Kasumi-1 (cell line): ENCODE measurements at places on chromosomes 13 and 19.

DNA sequence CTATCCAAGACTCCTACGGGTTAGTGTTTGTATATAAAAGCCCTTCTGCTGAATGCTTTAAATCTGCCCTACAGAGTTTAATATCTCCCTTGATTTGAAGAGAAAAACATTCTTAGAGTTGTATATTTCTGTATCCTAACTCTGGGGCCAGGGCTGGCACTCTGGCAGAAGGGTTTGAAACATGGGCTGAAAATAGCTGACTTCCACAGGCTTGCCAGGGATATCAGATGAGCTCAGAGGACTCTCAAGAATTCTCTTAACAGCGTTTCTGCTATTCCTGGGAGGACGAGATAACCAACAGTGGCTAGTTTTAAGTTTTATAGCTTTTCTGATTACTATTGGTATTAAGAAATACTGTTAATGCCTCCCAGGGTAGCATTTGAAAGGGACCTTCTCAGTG lies 127.5 kb downstream of the LIG4 start:
- DNase-seq, result no peak

DNA sequence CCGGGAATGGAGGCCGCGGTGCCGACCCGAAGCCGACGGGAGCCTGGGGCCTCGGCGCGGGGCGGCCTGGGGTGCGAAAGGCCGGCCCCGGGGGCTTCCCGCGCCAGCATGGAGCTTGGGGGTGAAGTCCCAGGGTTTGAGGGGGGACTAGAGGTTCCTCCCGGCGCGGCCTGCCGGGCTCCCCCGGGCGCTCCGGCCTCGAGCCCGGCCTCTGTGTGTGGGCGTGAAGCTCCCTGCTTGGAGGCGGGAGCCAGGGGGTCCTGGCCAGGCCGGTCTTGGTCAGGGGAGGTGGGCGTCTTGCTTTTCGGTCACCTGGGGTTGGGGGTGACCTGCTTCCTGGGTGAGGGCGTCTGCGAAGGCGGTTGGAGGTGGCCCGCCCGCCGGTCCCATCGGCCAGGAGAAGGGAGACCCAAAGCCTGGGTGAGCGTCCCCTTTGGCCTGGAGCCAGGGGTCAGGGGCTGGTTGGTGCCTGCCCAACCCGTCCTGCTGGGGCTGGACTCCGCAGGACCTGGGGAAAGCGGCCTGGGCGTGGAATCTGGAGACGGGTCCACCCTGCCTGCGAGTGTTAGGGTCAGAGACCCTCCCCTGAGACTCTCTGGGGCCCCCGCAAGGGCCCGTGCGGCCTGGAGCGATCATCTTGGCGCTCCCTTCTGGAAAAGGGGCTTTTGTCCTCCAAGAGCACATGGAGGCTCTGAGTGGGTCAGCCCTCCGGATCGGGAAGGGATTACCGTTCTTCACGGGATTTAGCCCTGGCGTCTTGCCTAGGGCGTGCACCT lies 535 bp downstream of the BSG start:
- DNase-seq, result peak; percentile 21

- peak; percentile 59 for DNase-seq
Observed at GRCh38 chr19:1592024-1592754, 476 bp downstream of the MBD3 start.

- peak; percentile 32 for DNase-seq
Observed at GRCh38 chr19:33214596-33214995, 11.1 kb downstream of the SLC7A10 start.

DNA sequence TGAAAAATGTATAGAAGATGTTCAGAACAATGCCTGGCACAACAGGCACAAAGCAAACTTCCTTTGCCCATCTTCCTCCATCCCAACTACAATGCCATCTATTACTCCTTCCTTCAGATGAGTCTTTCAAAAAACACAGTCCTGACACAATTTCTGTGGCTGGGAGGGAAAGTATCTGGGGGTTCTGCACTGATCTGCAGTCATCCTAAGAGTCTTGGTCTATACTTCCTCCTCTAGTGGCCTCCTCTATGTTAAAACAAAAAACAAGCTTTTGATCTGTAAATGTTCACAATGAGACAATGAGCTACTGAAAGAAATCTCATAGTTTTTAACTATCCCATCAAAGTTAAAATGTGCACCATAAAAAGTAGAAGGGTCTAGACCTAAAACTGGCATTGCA lies 44.8 kb downstream of the USP12 start:
- DNase-seq, result no peak

GRCh38 chr13:27643334-27644132 lies 21.8 kb downstream of the POLR1D start:
- no peak for DNase-seq

GRCh38 chr19:2033825-2034159 lies 17.3 kb downstream of the MKNK2 start:
- no peak for DNase-seq

DNA sequence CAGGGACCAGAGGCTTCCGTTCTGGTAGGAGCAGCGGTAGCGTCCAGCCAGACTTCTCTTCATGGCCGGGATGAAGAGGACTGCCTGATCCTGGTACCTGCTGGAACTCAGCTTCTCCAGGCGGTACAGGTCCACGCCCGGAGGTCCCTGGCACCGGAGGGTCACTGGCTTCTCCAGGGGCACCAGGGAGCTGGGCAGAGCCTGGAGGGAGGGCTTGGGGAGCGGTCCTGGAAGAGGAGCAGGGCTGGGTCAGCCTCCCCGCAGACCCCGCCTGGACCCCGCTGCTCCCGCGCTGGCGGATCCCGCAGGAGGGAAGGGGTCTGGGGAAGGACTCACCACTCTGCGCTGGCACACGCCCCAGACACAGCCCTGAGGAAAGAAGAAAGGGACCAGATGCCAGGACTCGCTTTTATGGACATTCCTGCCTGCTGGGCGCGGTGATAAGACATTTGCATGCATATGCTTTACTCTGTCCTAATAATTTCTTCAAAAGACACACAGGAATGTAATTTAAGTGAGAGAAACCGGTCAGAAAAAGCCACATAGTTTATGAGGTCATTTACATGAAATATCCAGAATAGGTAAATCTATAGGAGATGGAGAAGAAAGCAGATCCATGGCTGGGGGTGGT lies 5.8 kb downstream of the GP6 start:
- no peak for DNase-seq

DNA sequence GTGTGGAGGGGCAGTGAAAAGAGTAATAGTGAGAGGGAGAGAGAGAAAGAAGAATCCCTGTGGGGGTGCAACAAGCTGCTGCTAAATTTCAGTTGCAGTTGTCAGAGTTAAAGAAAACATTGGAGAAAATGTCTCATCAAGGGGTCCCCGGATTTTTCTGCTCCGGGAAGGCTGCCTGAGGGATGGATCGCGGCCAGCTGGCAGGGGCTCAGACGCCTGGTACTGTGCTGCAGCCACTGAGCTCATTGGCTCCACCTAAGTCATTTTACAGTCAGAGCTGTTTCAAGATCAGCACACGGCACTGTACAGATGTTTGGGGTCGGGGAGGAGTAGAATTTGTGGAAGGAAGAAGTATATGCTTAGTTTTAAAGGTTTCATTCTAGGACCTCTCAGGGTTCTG lies 106.2 kb downstream of the SHISA2 start:
- no peak for DNase-seq

DNA sequence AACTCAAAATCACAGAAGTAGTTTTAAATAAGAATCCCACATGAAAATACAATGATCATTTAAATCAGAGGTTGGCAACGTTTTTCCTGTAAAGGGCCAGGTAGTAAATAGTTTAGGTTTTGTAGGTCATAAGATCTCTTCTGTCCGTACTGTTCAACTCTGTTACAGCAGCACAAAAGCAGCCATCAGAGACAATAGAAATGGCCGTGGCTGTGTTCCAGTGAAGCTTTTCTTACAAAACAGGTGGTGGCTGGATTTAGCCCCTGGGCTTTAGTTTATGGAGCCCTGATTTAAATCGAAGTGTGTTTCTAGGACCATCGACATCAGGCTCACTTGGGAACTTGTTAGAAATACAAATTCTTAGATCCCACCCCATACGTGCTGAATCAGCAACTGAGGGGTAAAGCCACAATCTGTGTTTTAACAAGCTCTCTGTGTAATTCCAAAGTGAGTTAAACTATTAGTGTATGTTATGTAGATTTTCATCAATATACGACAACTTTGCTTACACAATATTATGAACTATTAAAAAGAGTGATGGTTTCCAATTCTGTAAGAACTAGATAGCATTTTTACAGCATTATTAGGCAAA lies 54.8 kb upstream of the MIR17HG start:
- no peak for DNase-seq

DNA sequence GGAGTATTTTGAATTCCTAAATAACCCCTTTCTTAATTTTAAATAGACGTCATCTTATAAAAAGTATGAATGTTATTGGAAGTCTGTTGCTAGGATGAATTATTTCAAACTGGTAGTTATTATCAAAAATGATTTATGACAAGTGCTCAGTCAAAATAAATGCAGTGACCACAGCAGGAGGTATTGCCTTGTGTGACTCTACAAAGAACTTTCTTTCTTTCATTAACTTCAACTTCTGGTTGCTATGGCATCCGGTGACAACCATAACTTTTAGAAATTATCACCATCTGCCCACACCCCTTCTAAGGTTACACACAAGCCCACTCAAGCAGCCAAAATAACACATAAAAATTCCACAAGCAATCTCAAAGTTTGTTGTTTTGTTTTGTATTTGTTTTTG lies 189.9 kb downstream of the DACH1 start:
- DNase-seq, result no peak

DNA sequence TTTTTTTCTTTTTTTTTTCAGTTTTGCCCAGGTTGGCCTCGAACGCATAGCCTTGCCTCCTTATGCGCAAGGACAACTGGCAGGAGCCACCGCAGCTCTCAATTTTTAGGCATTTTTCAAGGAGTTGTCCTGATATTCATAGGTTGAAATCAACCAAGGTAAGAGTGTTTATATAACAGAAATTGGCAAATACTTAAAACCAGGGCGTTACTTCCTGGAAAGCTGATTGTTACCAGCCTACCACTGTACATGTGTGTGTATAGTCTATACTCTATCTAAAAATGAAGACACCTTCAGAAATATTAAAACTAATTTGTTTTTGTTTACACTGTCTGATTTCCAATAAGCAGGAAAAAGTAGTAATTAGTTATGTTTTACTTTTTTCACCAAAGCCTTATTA lies 39.2 kb downstream of the GPC6 start:
- no peak for DNase-seq

DNA sequence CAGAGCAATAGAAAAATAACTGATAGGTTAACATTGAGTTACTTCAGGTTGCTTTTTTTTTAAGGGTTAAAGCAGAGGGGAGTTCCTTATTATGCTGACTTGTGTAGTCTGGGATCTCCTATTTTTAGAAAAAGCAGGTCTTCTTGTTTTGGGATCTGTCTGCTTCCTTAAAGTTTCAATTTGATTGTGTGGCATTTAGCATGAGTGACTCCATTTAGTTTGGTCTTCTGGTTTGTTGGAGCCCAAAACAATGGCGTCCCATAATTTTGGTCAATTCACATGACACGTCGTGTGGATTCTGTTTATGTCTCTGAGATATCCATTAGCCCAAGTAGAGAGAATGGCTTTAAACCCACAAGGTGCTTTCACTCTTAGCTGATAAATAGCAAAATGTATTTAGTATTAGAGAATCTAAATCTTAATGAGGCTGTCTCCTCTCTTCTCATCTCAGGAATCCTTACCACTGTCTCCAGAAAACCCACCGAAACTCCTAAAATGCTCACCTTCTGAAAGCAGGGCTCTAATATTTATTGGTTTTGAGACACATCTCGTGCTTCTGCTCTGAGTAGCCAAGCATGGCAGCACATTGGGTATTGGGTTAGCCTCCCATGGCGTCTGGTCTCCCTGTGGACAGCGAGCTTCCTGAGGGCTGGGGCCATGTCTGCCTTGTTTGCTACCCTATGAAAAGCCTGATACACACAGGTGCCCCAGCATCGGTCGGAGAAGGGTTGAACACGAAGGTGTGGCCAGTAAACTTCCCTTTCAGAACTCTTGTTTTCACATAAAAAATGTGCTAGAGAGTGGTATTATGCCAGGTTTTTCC lies 67.2 kb upstream of the GPR183 start:
- DNase-seq, result no peak

DNA sequence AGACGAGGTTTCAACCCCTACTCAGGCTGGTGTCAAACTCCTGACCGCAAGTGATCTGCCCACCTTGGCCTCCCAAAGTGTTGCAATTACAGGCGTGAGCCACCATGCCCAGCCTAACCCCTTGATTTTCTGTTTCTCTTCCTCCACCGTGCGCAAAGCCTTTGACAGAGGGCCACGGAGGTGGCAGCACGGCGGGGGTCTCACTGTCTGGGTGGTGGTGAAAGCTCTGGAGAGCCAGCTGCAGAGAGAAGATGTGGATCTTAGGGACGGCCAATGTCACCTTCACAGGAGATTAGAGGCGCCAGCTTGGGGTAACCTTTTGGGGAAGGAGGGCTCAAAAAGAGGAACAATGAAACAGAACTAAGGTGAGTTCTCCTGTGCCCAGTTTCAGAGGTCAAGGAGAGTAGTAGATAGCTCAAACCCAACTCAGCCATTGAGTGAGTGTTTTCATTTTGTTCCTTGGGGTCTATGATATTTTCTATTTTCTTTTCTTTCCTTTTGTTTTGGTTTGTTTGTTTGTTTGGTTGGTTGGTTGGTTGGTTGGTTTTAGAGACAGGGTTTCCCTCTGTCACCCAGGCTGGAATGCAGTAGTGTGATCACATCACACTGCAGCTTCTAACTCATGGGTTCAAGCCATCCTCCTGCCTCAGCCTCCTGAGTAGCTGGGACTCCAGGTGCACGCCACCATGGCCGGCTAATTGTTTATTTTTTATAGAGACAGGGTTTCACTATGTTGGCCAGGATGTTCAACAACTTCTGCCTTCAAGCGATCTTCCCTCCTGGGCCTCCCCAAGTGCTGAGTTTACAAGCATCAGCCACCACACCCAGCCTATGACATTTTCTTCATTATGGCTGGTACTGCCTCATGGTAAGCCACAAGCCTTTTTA lies 37.7 kb downstream of the GPR42 start:
- DNase-seq, result no peak

GRCh38 chr13:58429917-58430316 lies 798.4 kb downstream of the PCDH17 start:
- no peak for DNase-seq

- DNase-seq, result no peak
Observed at GRCh38 chr13:50644081-50644871, 199.2 kb downstream of the DLEU7 start.

DNA sequence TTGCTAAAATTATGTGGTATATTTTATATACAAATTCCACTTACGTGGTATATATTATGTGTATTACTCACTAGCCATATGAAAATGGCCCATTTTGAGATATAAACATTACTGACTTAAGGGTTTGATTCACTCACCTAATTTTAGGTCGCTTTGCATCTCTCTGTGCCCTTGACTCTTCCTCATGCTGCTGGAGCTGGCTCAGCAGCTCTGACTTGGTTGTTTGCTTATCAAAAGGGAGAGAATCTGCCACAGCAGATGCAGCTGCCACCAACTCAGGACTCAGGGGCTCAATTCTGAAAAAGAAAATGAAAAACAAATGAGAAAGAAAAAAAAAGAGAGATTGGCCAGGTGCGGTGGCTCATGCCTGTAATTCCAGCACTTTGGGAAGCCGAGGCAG lies 12.2 kb downstream of the MRPS31 start:
- no peak for DNase-seq

DNA sequence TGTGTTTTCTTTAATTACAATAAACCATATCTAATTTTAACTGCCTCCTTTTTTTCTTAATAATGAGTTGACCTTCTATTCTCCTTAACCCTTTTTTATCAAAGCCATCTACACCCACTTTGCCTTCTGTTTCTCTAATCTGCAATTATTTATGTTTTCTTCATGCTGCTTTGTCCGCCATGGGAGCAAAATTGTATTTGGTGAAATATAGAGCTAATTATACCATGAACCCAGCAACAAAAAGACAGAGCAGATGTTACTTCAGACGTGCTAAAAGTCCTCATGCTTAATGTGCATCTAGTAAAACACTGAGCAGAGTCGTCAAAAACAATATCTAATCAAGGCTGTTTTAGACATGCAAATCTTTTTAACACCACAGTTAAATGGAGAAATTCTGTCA lies 264.7 kb downstream of the DACH1 start:
- DNase-seq, result no peak
